ENCODE measurements at places on chromosomes 5 and 9.

DNA sequence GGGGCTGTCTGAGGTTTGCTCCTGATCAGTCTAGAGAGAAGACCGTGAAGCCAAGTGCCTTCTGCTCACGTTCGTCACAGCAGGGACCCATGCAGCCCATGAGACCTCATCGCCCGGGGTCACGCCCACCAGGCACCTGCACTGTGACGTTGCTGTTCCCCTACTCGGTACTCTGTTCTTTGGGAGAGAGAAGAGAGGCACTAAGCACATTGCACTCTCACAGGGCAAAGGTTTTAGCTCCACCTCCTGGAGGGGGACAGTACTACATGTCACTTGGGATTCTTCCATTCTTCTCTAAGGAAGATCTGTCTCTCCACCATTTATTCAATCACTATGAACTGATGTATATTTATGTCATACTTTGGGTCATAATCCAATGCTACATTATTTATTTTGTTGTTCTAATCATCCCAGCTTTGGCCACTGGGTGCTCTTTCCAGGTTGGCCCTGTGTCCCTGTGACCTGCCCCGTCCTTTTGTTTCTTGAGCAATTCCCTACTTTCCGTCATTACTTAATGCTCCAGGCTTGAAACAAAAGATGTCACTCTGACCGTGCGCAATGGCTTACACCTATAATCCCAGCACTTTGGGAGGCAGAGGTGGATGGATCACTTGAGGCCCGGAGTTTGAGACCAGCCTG lies 31.4 kb upstream of the BRD3 start:
- no peak for DNase-seq

- DNase-seq = no peak
Observed at GRCh38 chr5:137220523-137220927, 278.6 kb downstream of the SPOCK1 start.

DNA sequence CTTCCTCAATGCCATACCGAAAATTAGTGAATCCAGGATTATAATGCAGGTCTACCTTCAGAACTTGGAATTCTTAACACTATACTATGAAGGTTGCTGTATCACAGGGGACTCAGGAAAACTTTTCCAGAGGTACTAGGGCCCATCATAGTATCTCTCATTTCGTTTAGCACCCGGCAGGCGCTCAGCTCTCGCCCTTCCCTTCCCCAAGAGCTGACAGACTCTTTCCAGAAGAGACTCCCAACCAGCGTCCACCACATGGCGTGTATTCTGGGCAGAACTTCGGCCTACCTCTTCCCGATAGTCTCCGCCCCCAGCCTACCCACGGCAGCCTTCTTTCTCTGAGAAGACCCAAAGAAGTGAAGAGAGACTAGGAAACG lies 271 bp downstream of the NOL8 start:
- DNase-seq = no peak

DNA sequence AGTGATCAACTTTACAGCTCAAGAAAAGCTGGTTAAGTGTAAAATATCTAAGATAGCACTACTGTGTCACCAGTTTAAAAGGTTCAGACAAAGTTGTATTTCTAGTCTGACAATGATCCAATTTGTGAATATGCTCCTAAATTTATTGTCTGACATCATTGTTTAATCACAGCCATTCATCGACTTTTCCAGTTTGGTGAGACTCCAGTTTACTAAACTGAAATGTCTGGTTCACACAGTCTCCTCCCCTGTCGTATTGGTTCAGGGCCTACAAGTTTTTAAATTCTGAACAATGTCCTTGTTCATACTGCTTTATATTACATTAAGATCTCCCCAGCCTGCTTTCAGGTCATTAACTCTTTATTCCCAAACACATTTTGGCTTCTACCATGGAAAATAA lies 161.4 kb downstream of the CHSY3 start:
- no peak for DNase-seq

DNA sequence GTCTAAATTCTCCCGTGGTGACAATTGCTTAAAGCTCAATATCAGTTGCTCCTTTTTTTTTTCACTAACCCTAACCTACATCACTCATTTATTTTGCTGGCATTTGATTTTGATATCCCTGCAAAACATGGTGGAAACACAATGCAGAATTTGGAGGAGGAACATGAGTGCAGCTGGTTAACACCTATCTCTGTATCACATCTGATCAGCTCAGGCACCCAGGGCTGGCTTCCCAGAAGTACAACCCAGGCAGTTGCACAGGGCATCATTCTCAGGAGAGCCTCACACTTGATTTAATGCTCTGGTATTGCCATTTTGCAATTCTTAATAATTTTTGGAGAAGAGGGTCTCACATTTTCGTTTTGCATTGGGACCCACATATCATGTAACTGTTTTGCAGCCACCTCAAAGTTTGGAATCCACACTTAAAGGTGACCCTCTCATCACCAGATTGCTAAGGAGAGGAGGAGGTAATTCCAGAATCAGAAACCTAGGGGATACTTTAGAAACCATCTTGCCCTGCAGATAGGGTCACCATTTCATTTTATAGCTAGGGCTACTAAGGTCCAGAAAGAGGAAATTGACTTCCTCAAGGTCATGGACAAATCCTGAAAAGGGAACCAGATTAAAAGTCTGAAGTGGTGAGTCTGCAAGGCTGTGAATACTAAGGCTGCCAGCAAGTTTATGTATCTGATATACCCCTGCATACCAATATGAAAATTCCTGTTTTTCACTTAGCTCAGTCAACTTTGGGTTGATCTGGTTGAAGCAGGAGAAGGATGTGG lies 19.3 kb upstream of the ADAM19 start:
- DNase-seq = no peak

GRCh38 chr9:85344901-85345300 lies 396.9 kb downstream of the AGTPBP1 start:
- DNase-seq = no peak

DNA sequence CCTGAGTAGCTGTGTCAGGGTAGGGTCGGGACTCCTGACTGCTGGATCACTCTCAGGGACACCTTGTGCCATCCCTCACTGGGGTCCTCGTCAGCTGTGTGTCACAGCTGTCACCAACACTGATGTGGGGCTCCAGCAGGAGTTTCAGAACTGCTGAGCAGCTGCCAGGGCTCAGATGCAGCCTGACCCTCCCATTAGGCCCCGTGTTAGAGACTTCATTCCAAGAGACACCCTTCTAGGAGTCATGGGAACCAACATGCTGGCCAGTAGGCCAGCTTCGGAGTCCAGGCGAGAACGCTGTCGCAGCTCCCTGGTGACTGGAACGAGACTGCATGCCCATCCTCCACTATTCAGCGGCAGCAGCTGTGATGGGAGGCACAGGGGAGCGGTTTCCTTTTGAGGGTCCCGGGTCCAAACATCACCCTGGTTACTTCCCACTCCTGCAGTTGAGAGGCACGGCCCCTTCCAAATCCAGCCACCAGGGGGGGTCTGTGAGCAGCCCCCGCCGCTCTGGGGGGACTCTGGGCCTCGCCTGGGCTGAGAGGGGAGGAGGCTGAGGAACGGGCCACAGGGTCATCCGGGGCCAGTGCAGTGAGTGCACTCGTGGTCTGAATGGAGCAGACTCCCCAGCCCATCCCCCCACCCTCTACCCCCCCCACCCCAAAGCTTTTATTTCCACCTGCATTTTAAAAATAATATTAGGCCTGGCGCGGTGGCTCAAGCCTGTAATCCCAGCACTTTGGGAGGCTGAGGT lies 12.6 kb upstream of the TCF7 start:
- DNase-seq = peak; percentile 64

GRCh38 chr5:138597661-138598400 lies 22.6 kb upstream of the HSPA9 start:
- no peak for DNase-seq

GRCh38 chr5:3787604-3788003 lies 192.0 kb downstream of the IRX1 start:
- DNase-seq = no peak

DNA sequence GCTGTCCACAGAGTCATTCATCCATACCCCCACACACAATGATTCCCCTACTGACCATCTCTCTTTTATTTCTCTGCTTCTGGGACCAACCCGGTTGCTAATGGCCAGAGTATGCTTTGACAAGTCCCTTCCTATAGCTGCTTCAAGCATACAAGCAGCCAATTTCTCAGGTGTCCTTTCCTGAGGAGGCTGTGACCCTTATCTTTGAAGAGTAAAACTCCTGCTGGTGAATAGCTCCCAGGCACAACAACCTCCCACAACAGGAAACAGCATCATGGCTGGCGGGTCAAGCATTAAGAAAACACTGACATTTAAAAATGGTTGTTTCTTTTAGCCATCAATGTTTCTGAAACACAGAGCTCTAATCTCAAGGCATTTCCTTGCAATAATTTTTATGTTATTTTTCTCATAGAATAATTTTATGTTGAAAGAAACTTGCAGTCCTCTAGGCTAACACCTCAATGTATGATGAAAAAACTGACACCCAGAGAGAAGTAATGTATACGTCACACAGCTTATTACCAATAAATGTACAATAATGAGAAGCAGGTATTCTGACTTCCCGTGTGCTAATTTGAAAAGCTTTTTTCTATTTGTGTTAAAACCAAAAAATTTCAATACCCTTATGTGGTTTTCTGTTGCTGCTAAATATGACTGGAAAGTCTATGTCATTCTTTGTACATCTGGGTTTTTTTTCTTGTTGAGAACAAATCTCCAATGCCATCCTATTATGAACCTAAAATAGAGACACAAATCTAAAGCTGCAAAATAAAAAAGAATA lies 7.5 kb upstream of the PAM start:
- no peak for DNase-seq

GRCh38 chr5:95237324-95237723 lies 47.6 kb downstream of the MCTP1 start:
- DNase-seq = no peak

- no peak for DNase-seq
Observed at GRCh38 chr9:1550636-1551035, 464.5 kb upstream of the SMARCA2 start.

DNA sequence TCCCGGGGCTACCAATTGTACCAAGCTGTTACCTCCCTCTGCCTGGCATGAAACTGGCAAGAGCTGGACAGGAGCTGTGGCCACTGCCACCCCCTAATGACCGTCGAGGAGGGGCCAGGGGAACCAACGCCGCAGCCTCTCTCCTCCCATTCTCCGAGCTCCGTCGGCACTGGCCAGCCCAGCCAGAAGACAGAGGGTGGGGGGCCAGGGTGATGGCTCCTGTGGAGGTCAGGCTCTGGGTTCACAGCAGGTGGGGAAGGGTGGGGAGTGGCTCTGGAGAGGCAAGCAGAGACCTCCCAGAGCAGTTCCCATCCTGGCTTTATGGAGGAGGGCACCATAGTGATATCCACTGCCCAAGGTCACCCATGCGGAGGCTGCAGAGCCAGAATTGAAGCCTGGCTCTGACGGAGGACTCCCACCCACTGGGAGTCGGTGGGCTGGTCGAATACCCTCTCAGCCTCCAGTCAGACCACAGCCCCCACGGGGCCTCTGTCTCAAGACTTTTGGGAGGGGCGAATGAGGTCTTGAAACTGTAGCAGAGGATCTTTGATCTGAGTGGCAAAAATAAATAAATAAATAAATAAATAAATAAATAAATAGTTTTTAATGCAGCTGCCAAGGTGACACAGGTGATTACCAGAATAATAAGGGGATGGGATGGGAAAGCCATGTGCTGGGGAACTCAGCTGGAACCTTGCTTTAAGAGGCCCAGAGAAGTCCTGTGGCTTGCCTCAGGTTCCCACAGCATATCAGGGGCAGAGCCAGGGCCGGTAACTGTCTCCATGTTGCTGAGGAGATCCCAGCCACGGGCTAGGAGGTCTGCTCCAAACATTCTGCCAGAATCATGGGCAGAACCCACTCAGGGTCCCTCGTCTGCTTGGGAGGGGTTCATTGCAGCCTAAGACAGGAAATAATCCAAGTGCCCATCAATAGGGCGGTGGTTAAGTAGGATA lies 42.5 kb upstream of the NEURL1B start:
- DNase-seq = no peak

- no peak for DNase-seq
Observed at GRCh38 chr5:58523956-58524355, 32.7 kb downstream of the GAPT start.

- no peak for DNase-seq
Observed at GRCh38 chr5:58444805-58445204, 15.1 kb downstream of the PLK2 start.

- DNase-seq = no peak
Observed at GRCh38 chr5:57262541-57262940, 88.7 kb downstream of the GPBP1 start.

GRCh38 chr5:8824371-8824770 lies 721.5 kb downstream of the SEMA5A start:
- no peak for DNase-seq

- no peak for DNase-seq
Observed at GRCh38 chr5:135921388-135921787, 25.7 kb upstream of the IL9 start.

DNA sequence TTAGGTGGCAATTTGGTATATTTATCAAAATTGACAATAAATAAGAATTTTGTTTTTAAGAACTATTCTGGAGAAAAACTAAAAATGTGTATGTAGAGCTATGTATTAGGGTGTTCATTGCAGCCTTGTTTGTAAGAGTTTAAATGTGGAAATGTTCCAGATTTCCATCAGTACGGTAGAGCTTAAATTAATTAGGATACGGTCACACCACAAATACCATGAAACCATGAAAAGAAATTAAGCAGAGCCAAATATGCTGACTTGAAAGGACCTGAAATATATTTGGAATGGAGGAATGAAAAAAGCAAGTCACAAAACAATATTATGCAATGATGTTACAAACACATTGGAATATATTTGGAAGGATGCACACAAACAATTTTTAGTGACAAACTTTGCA lies 64.6 kb downstream of the ACTBL2 start:
- no peak for DNase-seq

DNA sequence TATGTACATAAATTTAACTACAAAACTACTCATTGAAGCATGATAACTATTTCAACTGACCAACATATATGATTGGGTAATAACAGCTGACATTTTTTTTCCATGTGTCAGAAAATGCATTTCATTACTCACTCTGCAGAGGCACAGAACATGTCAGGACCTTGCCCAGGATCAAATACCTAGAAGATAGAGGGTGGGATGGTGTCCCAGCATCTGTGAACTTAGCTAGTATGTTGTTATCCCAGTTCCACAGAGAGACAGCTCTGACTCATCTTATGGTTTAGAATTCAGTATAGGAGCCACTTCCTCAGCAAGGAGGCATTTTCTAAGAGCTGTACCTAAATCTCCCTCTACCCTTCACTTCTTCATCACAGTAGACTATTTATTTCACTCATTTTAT lies 1198.6 kb upstream of the ACO1 start:
- DNase-seq = no peak

DNA sequence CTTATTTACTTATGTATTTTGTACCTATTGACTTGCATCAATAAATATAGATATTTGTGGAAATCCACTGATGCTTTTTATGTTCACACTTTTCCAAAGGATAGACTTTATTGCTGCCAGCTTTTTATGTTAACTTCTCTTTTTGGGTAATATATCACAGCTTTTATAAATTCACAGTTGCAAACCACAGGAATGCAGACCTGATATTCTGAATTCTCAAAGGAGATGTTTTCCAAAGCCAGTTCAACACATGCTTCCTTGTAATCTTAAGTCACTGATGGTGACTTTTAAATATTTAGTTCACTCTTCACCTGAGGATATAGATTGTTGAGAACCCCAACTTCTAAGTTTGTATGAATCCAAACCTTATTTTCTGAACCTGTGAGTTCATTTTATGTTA lies 223.4 kb upstream of the PRR16 start:
- DNase-seq = no peak
